ENCODE measurements at places on chromosomes 16 and 17.

DNA sequence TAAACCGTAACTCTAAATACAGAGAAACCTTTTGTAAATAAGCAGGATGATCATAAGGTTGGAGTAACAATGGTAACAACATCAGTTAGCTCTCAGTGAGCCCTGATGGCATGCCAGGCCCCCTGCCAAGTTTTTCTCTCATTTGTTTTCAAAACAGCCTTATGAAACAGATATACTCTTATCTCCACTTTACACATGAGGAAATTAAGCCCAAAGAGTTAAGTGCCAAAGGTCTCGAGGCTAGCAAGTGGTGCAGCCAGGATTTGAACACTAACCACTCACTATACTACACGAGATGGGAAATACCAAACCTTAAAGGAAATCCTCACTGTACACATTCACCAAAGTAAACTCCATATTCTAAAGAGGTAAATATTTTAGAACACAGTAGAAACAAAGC lies 15.0 kb downstream of the USP31 start:
- peak; percentile 9 for DNase-seq

DNA sequence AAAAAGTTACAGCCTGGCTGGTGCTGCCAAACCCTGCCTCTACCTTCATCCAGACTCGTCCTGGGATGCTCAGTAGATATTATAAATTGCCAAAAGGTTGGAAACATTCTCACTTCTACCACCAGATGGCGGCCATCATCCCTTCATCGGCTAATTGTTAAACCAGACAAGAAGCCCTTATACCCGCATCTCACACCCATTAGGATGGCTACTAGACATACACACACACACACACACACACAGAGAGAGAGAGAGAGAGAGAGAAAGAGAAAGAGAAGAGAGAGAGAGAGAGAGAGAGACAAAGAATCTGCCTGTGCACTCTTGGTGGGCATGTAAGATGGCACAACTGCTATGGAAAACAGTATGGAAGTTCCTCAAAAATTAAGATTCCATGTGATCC lies 15.0 kb upstream of the SCIMP start:
- DNase-seq = peak; percentile 86

- DNase-seq = no peak
These were observed 23.6 kb downstream of the ABCA6 start for GRCh38 chr17:69117855-69118784.

GRCh38 chr16:82601989-82602640 lies 24.7 kb upstream of the CDH13 start:
- no peak for DNase-seq

DNA sequence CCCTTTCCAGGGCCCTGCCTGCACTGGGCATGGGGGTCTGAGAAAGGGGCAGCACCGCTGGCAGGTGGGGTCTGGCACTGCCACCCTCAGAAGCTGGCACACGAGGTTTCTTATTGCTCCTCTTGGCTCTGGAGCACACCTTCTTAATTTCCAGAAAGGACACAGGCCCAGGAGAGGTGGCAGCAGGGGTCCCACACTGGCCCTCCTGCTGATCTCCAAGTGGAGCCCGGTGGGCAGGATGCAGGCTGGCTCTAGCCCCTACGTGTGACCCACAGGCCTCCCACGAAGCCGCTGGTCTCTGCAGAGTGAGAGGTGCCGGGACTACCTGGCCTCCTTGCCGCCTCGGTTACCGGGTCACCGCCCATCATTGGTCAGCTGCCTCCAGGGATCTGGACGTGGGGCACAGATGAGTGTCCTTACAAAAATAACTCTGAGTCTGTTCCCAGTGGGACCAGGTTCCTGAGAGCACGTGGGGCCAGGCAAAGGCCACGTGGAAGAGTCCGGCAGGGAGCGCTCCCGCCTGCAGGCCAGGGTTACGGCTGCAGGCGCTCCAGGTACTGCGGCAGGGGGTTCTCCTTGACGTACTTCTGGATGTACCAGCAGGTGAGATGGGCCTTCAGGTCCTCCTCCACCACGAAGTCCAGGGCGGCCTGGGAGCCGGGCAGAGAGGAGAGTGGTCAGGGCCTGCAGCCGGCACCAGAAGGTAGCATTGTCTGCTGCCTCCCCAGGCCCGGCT lies 10.3 kb downstream of the NATD1 start:
- no peak for DNase-seq

GRCh38 chr16:78584213-78584860 lies 484.9 kb downstream of the WWOX start:
- no peak for DNase-seq

- no peak for DNase-seq
These were observed 3.7 kb downstream of the NUBP2 start for GRCh38 chr16:1786242-1787055.

DNA sequence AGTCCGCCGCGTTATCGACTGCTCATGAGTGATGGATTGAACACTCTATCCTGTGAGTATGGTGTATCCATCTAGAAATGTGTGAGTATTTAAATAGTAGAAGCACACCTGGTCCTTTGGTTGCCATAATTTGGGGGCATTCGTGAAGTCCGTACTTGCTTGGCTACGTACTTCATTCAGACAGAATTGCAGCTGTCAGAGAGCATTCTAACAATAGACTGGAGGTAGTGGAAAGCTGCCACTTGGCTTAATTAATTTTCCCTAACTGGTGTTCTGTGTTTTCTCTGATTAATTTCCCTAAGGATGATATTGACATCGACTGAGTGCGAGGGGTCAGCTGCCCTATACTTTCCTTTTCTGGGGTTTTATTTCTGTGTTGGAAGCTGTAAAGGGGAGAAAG lies 14.1 kb downstream of the RPA1 start:
- no peak for DNase-seq

GRCh38 chr16:31713945-31714902 lies 159.4 kb upstream of the ZNF267 start:
- DNase-seq = no peak

GRCh38 chr16:50079397-50080140 lies 13.8 kb downstream of the HEATR3 start:
- peak; percentile 10 for DNase-seq

- no peak for DNase-seq
These were observed 14.6 kb downstream of the ADCY9 start for GRCh38 chr16:4101421-4102219.

DNA sequence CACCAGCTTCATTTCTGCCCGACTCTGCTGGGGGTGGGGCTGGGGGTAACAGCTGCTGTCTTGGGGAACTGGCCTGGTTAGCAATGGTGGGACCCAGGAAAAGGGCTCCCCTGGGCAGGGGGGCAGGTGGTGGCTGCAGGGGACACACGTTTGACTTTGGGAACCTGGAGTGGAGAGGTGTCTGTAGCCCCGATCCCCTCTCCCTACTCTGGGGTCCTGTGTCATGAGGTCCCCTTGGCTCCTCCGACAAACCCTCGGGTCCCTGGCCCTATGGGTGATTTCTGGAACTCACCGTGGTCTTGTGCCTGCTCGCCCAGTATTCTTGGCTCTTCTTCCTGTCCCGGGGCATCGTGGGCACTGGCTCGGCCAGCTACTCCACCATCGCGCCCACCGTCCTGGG lies 12.0 kb downstream of the SPNS3 start:
- no peak for DNase-seq

GRCh38 chr16:3057181-3058138 lies 8.0 kb upstream of the IL32 start:
- DNase-seq = no peak

DNA sequence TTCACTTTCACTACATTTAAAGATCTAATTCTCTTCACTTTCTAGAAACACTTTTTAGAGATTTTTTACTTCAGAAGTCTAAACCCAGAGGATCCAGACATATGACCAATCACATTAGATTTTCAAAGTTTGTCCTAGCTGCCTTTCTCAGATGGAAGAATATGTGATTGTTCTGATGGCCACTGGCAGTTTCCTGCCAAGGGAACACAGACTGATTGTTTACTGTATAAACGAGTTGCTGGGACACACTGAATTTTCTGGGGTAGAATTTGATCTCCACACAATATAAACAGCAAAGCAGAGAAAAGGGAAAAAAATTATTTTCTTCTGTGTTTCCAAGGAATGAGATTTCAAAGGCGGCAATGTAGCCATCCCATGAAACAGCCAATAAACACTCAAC lies 480.0 kb downstream of the TOX3 start:
- DNase-seq = no peak

- peak; percentile 74 for DNase-seq
These were observed 13.7 kb downstream of the RARA start for GRCh38 chr17:40322358-40323315.

DNA sequence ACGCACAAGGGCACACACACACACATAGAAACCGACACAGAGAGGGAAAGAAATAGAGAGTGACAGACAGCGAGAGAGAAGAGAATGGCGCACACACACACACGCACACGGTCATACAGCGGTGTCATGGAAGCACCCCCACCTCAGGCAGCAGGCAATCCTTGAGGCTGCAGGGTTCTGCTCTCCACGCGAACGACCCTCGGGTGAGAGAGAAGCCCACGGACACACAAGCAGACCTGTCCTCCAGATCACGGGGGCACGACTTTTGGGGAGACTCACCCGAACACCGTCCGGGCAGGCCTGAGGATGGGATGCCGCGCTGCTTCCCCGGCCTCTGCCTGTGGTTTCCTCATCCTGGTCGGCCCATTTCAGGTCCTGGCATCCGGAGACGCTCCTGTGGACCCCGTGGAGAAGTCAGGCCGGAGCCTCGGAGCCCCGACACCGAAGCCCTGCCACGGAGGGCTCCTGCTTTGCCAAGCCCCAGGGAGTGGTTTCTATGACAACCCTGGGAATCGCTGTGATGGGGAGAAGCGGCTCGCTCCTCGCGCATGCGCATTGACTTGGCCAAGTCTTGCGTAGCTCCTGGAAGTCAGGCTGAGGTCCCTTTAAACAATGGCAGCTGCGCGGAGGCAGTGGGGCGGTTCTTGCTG lies 118.2 kb upstream of the KCNJ18 start:
- DNase-seq = peak; percentile 85

DNA sequence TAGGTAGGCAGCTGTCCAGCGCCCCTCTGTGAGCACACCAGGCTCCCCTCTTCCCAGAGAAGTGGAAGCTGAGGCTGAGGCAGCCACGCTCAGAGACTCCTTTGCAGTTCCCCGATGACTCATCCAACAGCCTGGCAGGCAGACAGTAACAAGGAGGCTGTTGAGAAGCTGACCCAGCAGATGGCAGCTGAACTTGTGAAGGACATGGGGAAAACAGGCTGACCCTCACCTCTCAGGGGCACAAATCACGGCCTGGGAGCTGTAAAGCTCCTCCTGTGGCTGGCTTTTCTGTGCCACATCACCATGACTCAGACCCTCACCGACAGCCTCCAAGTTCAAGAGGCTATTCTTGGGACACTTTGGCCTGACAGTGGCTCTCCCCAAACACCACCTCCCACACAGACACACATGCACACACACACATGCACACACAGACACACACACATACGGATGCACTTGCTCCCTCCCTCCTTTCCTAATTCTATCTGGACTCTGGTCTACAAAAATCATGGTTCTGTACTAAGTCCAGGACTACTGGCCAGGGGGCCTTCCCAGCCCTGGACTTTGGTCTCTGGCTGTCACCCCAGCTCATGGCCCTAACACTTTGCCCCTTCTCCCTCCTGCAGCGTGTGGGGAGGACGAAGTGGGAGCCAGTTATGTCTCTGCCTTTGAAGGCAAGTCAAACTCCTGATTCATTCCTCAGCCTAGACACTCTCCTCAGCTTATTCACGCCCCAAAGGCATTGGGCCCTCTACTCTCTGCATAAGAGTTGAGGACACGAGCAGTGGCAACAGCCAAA lies 23.2 kb downstream of the MAP3K14 start:
- DNase-seq = peak; percentile 96

DNA sequence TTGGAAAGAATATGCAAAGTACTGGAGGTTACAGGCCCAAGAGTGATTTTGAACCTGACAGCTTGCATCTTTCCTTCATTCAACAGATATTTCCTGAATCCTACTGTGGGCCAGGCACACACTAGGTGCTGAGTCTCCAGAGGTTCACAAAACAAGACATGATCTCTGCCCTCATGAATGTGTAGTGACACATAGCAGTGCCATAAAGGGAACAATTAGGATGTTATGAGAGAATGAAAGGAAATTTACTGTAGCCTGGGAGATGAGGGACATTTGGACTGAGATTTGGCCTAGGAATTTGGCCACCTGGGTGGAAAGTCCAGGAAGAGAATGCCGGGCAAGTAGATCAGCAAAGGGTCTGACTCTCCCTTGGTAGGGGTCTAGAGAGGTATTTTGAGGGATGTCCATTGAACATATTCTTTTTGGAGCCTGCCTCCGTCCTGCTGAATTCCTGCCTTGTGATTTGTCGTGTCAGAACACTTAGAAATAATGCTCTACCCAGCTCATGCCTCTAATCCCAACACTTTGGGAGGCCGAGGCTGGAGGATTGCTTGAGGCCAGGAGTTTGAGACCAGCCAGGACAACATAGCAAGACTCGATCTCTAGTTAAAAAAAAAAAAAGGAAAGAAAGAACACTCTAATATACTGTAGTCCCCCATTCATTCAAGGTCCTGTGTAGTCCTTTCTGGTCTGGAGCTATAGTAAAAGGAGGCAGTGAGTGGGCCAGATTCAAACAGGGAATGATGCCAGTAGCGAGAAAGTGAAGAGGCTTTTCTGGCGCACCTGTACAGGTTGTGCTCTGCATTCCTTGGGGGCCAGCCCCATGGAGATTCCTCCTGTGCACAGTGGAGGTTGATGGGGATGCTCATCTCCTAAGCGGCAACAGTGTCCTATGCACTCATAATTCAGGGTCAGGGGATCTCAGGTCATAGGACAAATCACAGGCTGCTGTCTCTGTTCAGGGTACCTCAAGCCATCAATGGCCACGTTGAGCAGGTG lies 90.6 kb upstream of the CLEC18A start:
- DNase-seq = no peak

GRCh38 chr17:78940258-78940657 lies 15.1 kb upstream of the TIMP2 start:
- no peak for DNase-seq

- DNase-seq = no peak
These were observed 4.7 kb upstream of the GPRC5C start for GRCh38 chr17:74427048-74427762.

DNA sequence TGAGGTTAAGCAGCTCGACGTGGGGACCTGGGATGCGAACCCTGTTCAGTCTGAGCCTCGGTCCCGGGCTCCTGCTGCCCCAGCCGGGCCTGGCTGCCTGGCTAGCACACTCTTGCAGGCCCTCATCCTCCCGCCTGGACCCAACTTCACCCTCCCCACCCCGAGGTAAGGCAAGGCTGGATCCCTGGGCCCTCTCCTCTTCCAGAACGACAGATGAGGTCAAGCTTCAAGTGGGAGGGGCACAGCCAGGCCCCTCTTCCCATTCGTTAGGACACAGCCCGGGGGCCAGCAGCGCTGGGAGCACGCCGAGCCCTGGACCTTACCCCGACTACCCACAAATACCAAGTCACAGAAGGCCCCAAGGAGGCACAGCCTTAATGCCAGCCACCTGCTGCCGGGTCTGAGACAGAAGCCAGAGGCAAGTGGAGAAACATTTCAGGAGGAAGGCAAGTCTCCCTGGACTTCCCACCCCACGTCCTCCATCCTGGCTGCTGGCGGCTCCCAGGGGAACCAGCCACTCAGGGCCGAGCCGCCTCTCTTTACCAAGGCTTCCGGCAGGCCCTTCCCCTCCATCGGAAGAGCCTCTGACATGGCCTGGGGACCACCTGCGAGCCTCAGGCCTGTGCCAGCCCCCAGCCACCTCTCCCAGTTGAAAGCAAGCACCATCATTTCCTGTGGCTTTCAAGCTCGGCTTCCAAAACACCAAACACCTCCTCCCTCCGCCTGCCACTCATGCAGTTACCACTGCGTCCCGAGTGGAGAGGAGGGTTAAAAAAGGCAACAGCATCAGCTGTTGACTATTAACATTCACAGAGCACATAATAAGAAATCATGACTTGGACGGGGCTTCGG lies 59.9 kb downstream of the RPH3AL start:
- no peak for DNase-seq

- no peak for DNase-seq
These were observed 525.8 kb upstream of the GOT2 start for GRCh38 chr16:59259950-59260319.

- DNase-seq = no peak
These were observed 10.8 kb downstream of the FASN start for GRCh38 chr17:82086941-82087906.
